CD4-positive, alpha-beta T cell (primary cell): ENCODE measurements at places on chromosomes 5 and 9.

- no peaks in the 10 kb centered on the region for H3K27me3 ChIP-seq
- H3K27ac ChIP-seq: no peak overlapping the region
- no peaks in the 10 kb centered on the region for H3K4me1 ChIP-seq
- no peak for DNase-seq
- H3K4me3 ChIP-seq: no peak overlapping the region
- H3K36me3 ChIP-seq: no peaks in the 10 kb centered on the region
Observed at GRCh38 chr5:102106599-102106998, 189.5 kb downstream of the SLCO4C1 start.

DNA sequence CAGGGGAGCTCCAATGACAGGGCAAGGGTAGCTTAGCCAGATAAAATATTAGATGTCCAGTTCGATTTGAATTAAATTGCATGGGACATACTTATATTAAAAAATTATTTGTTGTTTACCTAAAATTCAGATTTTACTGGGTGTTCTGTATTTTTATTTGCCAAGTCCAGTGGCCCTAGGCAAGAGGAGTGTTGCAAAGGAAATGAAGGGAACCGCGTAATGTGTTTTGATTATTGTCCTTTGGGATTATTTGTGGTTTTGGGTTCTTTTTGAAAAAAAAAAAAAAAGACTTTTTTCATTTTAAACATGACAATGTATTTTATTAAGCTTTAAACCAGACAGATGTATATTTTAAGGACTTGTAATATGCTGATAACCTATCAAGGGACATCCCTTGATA, 179.3 kb downstream of the C9orf152 start:
- H3K27me3 ChIP-seq: no peaks in the 10 kb centered on the region
- H3K36me3 ChIP-seq: no peaks in the 10 kb centered on the region
- H3K27ac ChIP-seq: no peak overlapping the region
- DNase-seq: no peak
- peaks cover 14% of the 10 kb centered on the region for H3K4me1 ChIP-seq

- H3K4me3 ChIP-seq: no peak overlapping the region
- H3K36me3 ChIP-seq: no peaks in the 10 kb centered on the region
- no peak overlapping the region for H3K27ac ChIP-seq
- H3K27me3 ChIP-seq: no peaks in the 10 kb centered on the region
- no peaks in the 10 kb centered on the region for H3K4me1 ChIP-seq
Observed at GRCh38 chr9:80556631-80557030, 984.9 kb downstream of the TLE4 start.

- no peaks in the 10 kb centered on the region for H3K36me3 ChIP-seq
- H3K27me3 ChIP-seq: no peaks in the 10 kb centered on the region
- DNase-seq: no peak
- H3K4me3 ChIP-seq: no peak overlapping the region
- H3K27ac ChIP-seq: no peak overlapping the region
- peaks cover 3% of the 10 kb centered on the region for H3K4me1 ChIP-seq
Observed at GRCh38 chr5:75214928-75215327, 21.8 kb downstream of the ANKRD31 start.

DNA sequence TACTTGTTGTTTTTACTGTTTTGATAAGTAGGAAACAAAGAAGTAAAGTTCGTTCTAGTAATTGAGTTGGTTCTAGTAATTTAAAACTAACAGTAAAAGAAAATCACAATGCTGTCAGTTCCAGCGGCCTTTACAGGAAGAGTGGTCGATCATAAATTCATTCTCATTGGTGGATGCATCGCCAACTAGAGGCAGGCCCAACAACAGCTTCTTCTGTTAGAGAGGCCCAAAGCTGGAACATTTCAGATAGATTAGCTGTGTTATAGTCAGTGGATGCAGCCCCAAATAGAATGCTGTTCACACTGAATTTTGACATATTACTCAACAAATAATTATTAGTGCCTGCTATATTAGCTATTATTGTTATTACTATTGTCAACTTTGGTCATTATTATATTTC, 80.8 kb downstream of the ARRDC3 start:
- no peak for DNase-seq
- H3K4me1 ChIP-seq: no peaks in the 10 kb centered on the region
- no peak overlapping the region for H3K4me3 ChIP-seq
- no peaks in the 10 kb centered on the region for H3K27me3 ChIP-seq
- H3K36me3 ChIP-seq: no peaks in the 10 kb centered on the region

- H3K4me1 ChIP-seq: no peaks in the 10 kb centered on the region
- no peak overlapping the region for H3K4me3 ChIP-seq
- no peaks in the 10 kb centered on the region for H3K36me3 ChIP-seq
- DNase-seq: no peak
Observed at GRCh38 chr9:26142631-26143030, 464.4 kb upstream of the TUSC1 start.

GRCh38 chr9:136786451-136786850, 4.7 kb upstream of the TMEM141 start:
- H3K4me3 ChIP-seq: no peak overlapping the region
- H3K36me3 ChIP-seq: no peaks in the 10 kb centered on the region
- H3K27me3 ChIP-seq: no peaks in the 10 kb centered on the region
- H3K27ac ChIP-seq: no peak overlapping the region
- H3K4me1 ChIP-seq: peaks cover 15% of the 10 kb centered on the region

DNA sequence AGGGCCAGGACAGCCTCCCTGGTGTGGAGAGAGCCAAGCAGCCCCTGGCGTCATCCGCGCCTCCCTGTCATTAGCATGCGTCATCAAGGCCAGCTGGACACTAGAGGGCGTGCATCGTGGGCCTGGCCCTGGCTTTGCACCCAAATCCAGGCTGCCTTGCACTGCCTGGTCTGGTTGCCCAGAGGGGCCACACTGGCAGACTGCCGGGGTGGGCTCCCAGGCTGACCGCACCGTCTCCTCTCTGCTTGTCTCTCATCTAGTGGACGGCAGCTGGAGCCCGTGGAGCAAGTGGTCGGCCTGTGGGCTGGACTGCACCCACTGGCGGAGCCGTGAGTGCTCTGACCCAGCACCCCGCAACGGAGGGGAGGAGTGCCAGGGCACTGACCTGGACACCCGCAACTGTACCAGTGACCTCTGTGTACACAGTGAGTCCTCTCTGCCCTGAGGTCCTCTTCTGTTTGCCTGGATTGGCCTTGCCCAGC, 29.0 kb downstream of the HK3 start:
- H3K4me1 ChIP-seq: peaks cover 14% of the 10 kb centered on the region
- H3K27me3 ChIP-seq: peaks cover 14% of the 10 kb centered on the region
- no peak overlapping the region for H3K4me3 ChIP-seq
- DNase-seq: no peak
- H3K36me3 ChIP-seq: no peaks in the 10 kb centered on the region

DNA sequence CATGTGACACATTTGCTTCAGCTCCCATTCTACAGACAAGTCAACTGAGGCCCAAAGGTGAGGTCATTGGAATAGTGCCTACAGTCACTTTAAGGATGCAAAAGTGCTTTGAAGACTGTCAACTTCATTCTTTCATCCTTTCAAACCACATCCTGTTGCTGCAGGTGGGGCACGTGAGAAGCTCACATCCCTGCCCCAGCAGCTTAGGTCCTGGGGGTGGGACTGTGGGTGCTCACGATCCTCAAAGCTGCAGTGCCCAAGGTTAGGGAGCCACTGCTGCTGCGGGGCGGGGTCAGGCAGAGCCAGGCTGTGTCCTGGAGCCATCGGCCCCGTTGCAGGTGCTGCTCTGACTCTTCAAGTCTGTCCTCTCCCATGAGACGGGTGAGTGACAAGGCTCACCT, 57.9 kb upstream of the IER5L start:
- H3K4me3 ChIP-seq: peak overlapping the region; percentile 53
- no peaks in the 10 kb centered on the region for H3K36me3 ChIP-seq
- peak; percentile 73 for DNase-seq
- peak overlapping the region; percentile 14 for H3K27ac ChIP-seq
- H3K27me3 ChIP-seq: no peaks in the 10 kb centered on the region
- H3K4me1 ChIP-seq: peaks cover 52% of the 10 kb centered on the region

DNA sequence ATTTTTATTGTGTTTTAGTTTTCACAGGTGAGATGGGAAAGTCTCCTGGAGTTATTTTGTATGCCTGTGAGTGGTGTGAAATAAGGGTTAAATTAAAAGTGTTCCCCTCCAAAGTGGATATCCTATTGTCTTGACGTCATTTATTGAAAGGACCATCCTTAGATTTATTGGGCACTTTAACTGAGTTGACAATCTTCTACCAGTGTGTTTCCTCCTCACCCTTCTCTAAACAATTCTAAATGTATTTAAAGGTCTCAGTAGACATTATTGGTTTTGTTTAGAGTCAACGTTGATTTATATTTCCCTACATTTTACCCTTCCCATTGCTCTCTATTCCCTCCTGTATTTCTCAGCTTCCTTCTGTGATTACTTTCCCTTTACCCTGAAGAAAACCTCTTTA, 40.8 kb downstream of the PRRC1 start:
- peaks cover 10% of the 10 kb centered on the region for H3K36me3 ChIP-seq
- DNase-seq: no peak
- no peak overlapping the region for H3K27ac ChIP-seq
- H3K4me1 ChIP-seq: no peaks in the 10 kb centered on the region
